ENCODE measurements at places on chromosomes 11 and 22.

GRCh38 chr11:26579683-26580082, 7.6 kb upstream of the MUC15 start:
- DNase-seq: no peak

DNA sequence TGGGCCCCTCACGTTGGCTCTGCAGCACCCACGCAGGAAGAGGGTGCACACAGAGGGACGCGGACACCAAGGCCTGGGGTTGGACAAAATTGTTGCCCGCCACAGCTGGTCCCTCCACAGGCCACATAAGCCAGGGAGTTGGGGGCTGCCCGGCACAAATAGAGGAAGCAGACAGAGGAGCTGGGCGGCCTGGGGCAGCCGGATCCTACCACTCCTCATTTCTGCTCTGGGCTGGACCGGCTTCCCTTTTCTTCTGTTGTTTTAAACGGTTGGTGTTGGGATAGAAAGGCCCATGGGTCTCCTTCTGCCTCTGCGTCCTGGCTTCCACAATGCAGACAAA, 36.4 kb upstream of the LINC01488 start:
- DNase-seq: no peak

GRCh38 chr22:28332410-28332809, 347.2 kb downstream of the TTC28 start:
- DNase-seq: no peak

- DNase-seq: no peak
Observed at GRCh38 chr22:27647540-27647939, 154.0 kb downstream of the MN1 start.

DNA sequence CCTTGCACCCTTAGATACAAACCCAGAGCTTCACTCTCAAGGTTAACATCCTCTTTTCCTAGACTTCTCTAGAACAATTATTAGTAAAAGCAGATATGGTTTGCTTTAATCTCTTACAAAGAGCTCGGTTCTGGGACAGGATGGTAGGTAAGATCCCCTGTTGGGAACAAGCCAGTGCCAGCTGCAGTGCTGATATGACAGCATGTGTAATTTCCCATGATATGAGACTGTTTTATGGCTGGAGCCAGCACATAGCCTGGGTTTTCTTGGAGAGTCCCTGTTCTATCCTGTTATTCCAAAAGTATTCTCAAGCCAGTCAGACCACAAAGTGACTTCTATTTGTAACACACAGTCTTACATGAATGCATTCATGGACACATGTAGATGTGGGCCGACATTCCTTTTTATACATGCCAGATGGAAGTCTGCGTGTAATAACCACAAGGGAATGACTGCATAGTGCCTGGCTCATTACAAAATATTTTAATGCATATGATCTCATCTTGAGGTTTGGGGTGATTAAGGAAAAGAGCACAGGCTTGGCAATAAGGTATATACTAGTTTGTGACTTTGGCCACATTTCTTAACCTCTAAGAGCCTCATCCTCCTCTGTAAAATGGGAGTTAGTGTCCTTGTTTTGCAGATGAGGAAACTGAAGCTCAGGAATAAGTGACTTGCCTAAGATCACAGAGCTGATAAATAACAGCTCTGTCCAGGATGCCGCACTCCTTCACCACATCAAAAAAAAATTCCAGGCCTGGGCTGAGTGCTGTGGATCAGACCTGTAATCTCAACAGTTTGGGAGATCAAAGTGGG, 21.8 kb downstream of the CLMP start:
- DNase-seq: peak; percentile 99

DNA sequence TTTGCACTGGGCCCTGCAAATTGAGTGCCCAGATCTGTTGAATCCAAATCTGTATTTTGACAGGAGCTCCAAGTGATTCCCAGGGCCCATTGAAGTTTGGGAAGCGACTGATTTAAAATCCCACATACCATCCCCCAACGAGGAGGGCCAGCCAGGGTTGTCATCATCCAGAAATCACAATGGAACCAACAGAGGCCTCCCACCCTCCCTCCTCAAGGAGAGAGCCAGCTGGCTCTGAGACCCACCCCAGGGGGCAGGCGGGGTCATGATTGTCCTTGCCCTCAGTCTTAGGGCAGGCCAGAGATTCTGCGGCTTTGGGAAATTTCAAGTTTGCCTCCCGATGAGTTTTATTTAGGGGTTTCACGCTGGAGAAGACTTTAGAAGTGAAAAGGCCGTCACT, 358.2 kb downstream of the MN1 start:
- DNase-seq: no peak

- DNase-seq: no peak
Observed at GRCh38 chr11:70568035-70568813, 169.9 kb downstream of the CTTN start.

GRCh38 chr11:6077723-6078122, 29.8 kb upstream of the OR56B4 start:
- no peak for DNase-seq

DNA sequence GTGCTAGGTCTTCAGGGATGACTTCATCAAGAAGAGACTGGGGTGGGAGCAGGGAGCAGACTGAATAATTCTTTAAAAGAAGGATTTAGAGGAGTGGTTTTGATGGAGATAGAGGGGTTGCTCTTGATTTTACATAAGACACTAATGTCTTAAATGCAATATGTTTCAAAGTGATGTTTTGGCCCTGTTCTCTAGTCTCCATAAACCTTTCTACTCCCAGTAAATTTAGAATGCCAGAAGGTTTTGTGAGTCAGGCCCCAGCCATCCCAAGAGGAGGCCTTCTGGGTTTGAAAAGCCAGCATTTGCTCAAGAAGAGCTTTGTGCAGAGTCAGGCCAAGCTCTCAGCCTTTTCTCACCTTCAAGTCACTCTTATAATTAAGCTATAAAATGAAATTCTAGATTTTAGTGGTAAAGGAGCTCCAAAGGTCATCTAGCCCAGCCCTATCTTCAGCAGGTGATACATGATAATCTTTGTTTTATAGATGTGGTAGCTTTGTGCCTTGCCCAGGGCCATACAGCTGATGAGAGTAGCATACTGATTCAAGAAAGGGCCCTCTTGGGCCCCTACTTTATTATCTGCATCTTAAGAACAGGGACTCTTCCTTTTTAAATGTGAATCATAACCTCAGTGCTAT, 122.8 kb upstream of the MTNR1B start:
- DNase-seq: no peak

DNA sequence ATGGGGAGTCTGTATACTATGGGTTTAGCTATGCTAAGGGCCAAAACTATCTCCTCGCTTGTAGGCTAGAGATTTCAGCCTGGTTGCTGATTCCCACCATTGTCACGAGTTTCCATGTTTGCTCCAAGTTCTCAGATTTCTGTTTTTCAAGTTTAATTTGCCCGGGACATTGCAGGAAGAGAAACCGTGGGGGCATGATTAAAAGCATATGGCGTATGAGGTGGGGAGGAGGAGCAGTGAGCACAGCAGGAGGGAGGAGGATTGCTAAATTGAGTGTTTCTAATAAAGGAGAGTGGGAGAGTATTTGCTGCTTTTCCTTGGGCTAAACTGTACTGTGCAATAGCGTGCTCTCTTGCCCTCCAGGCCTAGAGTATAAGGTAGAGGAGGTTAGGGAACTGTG, 558.4 kb downstream of the METTL15 start:
- no peak for DNase-seq

- no peak for DNase-seq
Observed at GRCh38 chr11:57274904-57275498, 38.0 kb upstream of the APLNR start.

GRCh38 chr11:105381941-105382340, 227.9 kb upstream of the GRIA4 start:
- no peak for DNase-seq

DNA sequence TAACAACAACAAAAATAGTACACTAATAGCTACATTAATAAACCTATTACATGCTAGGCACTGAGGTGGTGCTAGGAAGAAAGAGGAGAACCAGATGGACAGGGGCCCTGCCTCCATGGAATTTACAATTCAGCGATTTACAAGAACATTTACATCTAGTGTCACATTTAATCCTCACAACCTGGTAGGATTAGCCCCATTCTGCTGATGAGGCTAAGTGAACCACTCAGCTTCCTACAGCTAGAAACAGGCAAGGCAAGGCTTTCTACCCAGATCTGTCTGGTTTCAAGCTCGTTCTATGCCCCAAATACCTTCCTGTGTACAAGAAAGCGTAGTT, 368.4 kb downstream of the BUD13 start:
- DNase-seq: no peak

DNA sequence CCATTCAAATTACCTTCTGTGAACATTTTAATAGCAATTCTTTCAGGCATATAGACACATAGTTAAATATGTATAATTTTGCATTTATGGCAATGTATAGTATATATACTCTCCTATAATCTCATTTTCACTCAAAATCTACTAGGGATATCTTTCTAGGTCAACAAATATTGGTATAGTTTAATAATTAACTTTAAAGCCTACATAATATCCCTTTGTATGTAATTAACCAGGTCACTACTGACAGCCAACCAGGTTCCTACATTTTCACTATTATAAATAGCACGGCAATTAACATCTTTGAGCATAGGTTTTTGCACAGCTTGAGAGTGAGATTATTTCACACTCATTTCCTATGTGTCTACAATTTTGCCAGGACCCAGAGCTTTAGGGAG, 15.8 kb downstream of the OR2AG2 start:
- DNase-seq: no peak

GRCh38 chr11:106463796-106464201, 386.3 kb downstream of the AASDHPPT start:
- DNase-seq: no peak

DNA sequence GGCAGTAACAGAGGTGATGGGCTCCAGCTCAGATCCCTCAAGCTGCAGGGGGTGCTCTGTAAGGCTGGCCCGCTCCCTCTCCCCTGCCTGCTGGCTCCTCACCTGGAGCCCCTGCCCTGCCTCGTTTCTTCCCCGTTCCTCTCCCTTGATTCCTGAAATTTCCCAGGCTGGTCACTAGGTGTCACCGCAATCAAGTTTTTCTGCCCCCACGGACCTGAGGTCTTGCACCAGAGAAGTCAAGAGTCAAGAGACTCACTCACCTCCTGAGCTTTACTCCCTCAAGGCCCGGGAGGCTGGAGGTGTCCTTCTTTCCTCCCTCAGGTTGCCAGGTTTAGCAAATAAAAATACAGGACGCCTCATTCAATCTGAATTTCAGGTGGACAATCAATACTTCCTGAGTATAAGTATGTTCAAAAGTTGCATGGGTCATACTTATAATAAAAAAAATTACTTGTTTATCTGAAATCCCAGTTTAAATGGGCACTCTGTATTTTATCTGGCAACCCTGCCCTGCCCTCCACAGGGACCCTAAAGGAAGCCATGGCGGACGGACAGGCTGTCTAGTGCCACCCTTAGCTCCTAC, 69.2 kb downstream of the SCUBE1 start:
- no peak for DNase-seq

GRCh38 chr11:98296091-98296880, 724.5 kb upstream of the CNTN5 start:
- DNase-seq: no peak

GRCh38 chr11:77672264-77672663, 34.7 kb upstream of the CLNS1A start:
- peak; percentile 89 for DNase-seq

DNA sequence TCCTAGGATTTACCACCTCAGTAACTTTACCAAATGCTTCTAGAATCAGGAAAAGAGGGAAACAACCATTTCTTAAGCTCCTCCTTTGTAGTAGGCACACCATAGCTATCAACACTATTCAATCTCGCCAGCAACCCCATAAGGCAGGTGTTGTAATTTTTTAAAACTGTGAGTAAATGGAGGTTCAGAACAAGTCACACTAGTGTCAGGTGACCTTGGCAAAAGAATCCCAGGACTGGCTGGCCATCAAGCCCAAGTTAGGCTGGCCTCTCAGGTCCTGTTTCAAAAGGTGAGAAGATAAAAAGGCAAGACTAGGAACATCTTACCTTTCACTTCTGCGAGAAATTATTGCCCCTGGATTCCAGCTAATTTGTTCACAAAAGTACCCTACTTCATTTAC, 713 bp downstream of the TOP3B start:
- no peak for DNase-seq

- DNase-seq: no peak
Observed at GRCh38 chr22:23530766-23531282, 49.3 kb downstream of the IGLL1 start.
